Esophagus squamous epithelium (tissue), 5 donors: ENCODE measurements at places on chromosomes 5 and 9.
A peak's percentile ranks its signal among the peaks of the same experiment; 100 is the strongest.

DNA sequence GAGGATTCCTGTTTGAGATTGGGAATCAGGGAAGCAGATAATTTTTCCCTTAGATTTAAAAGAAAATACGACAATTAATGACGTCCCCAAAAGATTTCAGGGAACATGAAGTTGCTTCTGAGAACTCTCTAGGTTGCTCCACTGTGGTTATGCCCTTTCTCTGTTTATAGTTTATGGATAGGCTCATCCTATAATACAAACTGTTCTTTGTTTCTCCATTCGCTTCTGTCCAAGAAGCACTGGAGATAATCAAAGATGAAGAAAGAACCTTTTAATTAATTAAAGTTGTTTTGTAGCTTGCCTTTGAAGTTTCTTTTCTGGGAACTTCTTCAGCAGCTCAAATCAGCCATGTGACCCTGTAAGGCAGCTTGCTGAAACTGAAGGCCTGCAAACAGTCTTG lies 87.5 kb downstream of the CHSY3 start:
- H3K4me3 ChIP-seq: no peak overlapping the region
- H3K27ac ChIP-seq: no peak overlapping the region
- no peak for DNase-seq
- H3K4me1 ChIP-seq: no peaks in the 10 kb centered on the region
- no peaks in the 10 kb centered on the region for H3K36me3 ChIP-seq
- H3K27me3 ChIP-seq: no peaks in the 10 kb centered on the region

DNA sequence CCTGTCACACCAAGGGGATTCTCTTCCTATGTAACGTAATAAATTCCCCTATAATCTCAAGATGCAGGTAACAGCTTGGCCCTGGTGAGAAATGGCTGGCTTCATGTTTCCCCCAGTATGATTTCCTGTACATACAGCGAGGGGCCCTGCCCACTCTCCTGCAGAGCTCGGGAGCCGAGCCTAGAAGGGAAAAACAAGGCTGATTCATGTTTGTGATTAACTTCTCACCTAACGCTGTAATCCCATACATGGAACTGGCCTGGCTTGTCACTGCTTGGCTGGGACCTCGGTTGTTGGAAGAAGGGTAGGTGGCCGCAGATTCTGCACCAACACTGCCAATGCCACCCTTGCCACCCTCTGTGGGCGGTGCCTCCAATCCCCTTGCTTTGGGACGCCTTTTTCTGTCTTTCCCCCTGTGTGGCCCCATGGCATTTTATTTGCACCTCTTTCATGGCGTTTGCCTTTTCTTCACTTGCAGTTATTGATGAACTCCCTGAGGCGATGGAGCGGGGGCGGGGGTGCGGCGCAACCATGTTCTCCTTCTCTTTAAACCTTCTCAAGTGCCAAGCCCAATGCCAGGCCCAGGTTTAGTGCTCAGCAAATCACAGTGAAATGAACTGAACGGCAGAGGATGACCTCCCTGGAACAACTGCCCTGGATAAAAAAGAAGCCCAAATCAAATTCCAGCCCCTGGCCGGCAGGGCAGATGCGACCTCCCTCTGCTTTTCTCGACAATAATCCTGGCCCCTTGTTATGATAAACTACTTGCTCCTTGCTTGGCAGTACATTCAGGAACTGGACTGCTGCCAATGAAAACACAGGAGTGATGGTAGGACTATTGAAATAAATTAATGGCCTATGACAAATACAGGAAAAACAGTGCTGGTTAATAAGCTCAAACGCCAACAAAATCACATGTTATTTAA lies 108.1 kb downstream of the TMEM174 start:
- no peaks in the 10 kb centered on the region for H3K27me3 ChIP-seq
- no peak for DNase-seq
- H3K4me1 ChIP-seq: peaks cover 45% of the 10 kb centered on the region

GRCh38 chr5:139667001-139667729 lies 19.0 kb downstream of the CXXC5 start:
- peak overlapping the region; percentile 96 for H3K27ac ChIP-seq
- no peaks in the 10 kb centered on the region for H3K27me3 ChIP-seq
- H3K36me3 ChIP-seq: no peaks in the 10 kb centered on the region
- DNase-seq: no peak
- peaks cover 99% of the 10 kb centered on the region for H3K4me1 ChIP-seq

- no peak for DNase-seq
- H3K27me3 ChIP-seq: no peaks in the 10 kb centered on the region
These were observed 487.9 kb upstream of the DMAC1 start for GRCh38 chr9:8287501-8287900.

GRCh38 chr5:80141147-80141671 lies 106.1 kb downstream of the THBS4 start:
- no peaks in the 10 kb centered on the region for H3K27me3 ChIP-seq
- peaks cover 7% of the 10 kb centered on the region for H3K36me3 ChIP-seq
- no peak overlapping the region for H3K4me3 ChIP-seq
- DNase-seq: peak; percentile 5
- H3K4me1 ChIP-seq: no peaks in the 10 kb centered on the region
- peak overlapping the region; percentile 47 for H3K27ac ChIP-seq

GRCh38 chr5:159735036-159735435 lies 181.2 kb upstream of the ADRA1B start:
- H3K27ac ChIP-seq: no peak overlapping the region
- H3K4me3 ChIP-seq: no peak overlapping the region
- no peaks in the 10 kb centered on the region for H3K4me1 ChIP-seq

- no peak overlapping the region for H3K4me3 ChIP-seq
- H3K27me3 ChIP-seq: no peaks in the 10 kb centered on the region
- H3K27ac ChIP-seq: no peak overlapping the region
- DNase-seq: no peak
- no peaks in the 10 kb centered on the region for H3K36me3 ChIP-seq
These were observed 1.7 kb upstream of the HTR1A start for GRCh38 chr5:63963926-63964325.

GRCh38 chr5:98905857-98906688 lies 22.7 kb downstream of the CHD1 start:
- no peak overlapping the region for H3K27ac ChIP-seq
- H3K4me3 ChIP-seq: no peak overlapping the region
- no peaks in the 10 kb centered on the region for H3K4me1 ChIP-seq
- no peaks in the 10 kb centered on the region for H3K27me3 ChIP-seq
- H3K36me3 ChIP-seq: peaks cover under 1% of the 10 kb centered on the region

- no peaks in the 10 kb centered on the region for H3K4me1 ChIP-seq
- H3K36me3 ChIP-seq: no peaks in the 10 kb centered on the region
- H3K4me3 ChIP-seq: no peak overlapping the region
- no peak overlapping the region for H3K27ac ChIP-seq
These were observed 107.4 kb upstream of the DMAC1 start for GRCh38 chr9:7906783-7907550.

- H3K27ac ChIP-seq: no peak overlapping the region
- H3K4me1 ChIP-seq: no peaks in the 10 kb centered on the region
- H3K4me3 ChIP-seq: no peak overlapping the region
- H3K36me3 ChIP-seq: no peaks in the 10 kb centered on the region
These were observed 710.0 kb upstream of the GRAMD2B start for GRCh38 chr5:125713109-125713805.

DNA sequence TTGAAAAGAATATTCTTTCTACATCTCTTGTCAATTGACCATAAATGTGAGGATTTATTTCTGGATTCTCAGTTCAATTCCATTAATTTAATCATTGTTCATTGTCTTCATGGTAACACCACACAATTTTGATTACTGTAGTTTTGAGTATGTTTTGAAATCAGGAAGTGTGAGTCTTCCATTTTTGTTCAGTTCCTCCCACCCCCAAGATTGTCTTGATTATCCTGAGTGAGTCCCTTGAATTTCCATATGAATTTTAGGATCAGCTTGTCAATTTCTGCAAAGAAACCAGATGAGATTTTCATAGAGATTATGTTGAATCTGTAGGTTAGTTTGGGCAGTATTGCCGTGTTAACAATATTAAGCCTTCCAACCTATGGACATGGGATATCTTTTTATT lies 9.5 kb downstream of the CYFIP2 start:
- H3K27ac ChIP-seq: no peak overlapping the region
- DNase-seq: no peak
- no peak overlapping the region for H3K4me3 ChIP-seq
- no peaks in the 10 kb centered on the region for H3K4me1 ChIP-seq
- H3K36me3 ChIP-seq: no peaks in the 10 kb centered on the region

- no peaks in the 10 kb centered on the region for H3K27me3 ChIP-seq
- no peaks in the 10 kb centered on the region for H3K36me3 ChIP-seq
- H3K27ac ChIP-seq: no peak overlapping the region
These were observed 137.6 kb downstream of the CRB2 start for GRCh38 chr9:123493627-123494026.

DNA sequence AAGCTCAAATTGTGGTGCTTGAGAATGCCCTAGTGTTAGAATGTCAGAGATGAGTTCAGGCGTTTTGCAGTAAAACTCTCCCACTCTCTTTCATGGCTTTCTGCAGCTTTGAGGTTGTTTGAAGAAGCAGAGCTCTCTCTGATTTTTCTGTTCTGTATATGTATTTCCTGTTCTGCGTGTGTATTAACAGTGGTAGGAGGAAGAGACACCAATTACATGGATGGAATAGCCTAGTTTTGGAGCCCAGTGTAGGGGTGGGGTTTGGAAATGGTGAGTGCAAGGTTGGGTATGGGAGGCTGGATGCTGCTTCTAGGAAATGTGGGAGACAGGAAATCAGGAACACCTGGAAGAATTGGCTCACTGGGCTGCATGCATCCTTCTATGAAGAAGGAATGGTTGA lies 12.4 kb downstream of the LARP1 start:
- no peak overlapping the region for H3K27ac ChIP-seq
- peaks cover 54% of the 10 kb centered on the region for H3K4me1 ChIP-seq
- DNase-seq: no peak
- no peak overlapping the region for H3K4me3 ChIP-seq
- H3K36me3 ChIP-seq: no peaks in the 10 kb centered on the region

DNA sequence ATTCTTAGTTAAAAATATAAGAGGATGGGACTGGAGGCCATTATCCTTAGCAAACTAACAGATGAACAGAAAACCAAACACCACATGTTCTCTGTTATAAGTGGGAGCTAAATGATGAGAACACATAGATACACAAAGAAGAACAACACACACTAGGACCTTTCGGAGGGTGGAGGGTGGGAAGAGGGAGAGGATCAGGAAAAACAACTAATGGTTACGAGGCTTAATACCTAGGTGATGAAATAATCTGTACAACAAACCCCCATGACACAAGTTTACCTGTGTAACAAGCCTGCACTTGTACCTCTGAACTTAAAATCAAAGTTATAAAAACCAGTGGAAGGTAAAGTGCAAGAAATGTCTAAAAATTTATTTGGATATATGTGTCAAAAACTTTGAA lies 1047.4 kb upstream of the C9orf72 start:
- no peak overlapping the region for H3K4me3 ChIP-seq
- H3K27me3 ChIP-seq: no peaks in the 10 kb centered on the region
- no peak for DNase-seq
- H3K27ac ChIP-seq: no peak overlapping the region

DNA sequence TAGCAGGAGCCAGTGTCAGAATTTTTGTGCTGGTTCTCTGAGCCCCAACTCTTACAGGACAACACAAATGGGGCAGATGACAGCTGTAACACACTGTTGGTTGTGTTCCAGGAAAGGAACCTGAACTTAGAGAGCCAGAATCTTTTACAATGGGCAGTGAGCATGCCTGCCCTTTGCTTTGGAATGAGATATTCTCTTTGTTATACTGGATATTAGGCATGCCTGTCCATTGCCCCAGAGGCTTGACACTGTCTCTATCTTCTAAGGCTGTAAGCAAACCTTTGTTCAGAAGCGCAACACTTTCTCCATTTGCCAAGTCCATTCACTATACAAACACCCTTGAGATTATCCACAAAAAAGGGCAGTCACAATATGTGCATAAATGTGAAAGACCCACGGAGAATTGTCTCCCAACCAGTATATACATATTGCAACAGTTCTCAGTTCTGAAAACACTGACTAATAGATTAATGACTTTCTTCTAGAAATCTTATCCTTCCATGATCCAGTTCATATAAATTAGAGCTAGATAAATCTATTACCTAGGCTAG lies 26.3 kb upstream of the CEP120 start:
- H3K4me3 ChIP-seq: no peak overlapping the region
- peaks cover 13% of the 10 kb centered on the region for H3K4me1 ChIP-seq
- H3K27ac ChIP-seq: no peak overlapping the region
- no peak for DNase-seq

DNA sequence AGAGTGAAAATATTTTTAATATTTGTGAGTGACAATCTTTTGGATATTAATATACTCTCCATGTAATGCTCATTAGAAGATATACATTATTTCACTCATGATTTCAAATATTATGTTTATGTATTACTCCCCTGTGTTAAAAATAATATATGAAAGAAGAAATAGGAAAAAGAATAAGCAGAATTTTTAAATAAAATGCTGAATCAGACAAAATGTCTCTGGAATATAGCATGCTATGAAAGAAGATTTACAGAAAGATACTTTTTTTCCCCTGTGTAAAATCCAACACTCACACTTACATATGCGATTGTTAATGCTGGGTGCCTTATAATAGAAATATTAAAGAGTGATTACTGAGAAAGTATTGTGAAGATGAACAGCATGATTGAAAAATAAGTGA lies 373.7 kb downstream of the ANXA1 start:
- H3K27ac ChIP-seq: no peak overlapping the region
- no peak overlapping the region for H3K4me3 ChIP-seq
- no peaks in the 10 kb centered on the region for H3K27me3 ChIP-seq

DNA sequence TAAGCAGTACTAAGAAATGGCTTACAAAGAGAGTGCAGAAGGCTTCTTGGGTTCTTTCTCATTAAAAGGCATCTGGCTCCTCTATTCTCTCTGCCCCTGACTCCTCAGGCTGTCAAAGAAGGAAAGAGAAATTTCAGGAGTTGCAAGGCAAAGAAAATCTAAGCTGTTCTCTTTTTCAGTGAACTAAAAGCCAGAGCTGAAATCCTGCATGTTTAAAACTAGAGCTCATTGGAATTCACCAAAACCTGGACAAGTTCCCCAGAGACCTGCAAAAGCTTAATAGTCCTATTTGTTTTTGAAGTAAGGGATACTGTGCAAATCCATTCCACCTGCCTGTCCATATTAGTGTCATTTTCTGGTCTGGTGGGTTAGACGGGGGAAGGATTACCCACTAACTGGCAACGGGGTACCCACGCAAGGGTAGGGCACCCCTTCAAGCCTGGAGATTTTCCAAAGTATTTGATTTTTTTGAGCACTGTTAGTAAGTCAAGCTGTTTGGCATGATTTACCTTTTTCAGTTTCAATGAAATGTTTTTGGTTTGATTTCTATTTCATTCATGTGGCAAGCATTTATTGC lies 179.3 kb downstream of the FSTL4 start:
- no peaks in the 10 kb centered on the region for H3K27me3 ChIP-seq
- no peaks in the 10 kb centered on the region for H3K36me3 ChIP-seq
- no peak overlapping the region for H3K4me3 ChIP-seq
- no peak overlapping the region for H3K27ac ChIP-seq

- H3K4me1 ChIP-seq: peaks cover 14% of the 10 kb centered on the region
- H3K27ac ChIP-seq: no peak overlapping the region
- H3K4me3 ChIP-seq: no peak overlapping the region
- H3K36me3 ChIP-seq: no peaks in the 10 kb centered on the region
- no peaks in the 10 kb centered on the region for H3K27me3 ChIP-seq
These were observed 63.3 kb upstream of the TGFBR1 start for GRCh38 chr9:99041618-99042017.
